Inflammatory macrophage treated with lipopolysaccharide for 4 hours (primary cell): ENCODE measurements at places on chromosomes 6 and 20.
A peak's percentile ranks its signal among the peaks of the same experiment; 100 is the strongest.

DNA sequence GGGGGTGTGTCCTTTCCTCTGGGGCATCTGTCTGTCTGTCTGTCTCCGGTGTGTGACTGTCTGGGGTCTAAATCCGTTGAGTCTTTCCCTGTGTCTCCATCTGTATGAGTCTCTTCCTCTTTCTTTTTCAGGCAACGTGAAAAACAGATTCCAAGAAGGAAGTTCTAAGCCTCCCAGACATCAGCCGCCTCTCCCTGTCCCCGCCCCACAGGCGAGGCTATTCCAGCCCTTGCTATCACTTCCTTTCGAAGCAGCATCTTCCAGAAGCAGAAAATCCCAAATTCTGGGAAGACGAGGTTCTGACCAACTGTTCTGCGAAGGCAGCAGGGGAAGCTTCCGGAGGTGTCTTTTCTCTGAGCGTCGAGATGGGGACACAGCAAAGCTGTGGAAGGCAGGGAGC is 34.0 kb downstream of the PMEPA1 start:
- no peak for DNase-seq

GRCh38 chr20:21514553-21515251 is 838 bp upstream of the NKX2-2 start:
- no peak for DNase-seq

DNA sequence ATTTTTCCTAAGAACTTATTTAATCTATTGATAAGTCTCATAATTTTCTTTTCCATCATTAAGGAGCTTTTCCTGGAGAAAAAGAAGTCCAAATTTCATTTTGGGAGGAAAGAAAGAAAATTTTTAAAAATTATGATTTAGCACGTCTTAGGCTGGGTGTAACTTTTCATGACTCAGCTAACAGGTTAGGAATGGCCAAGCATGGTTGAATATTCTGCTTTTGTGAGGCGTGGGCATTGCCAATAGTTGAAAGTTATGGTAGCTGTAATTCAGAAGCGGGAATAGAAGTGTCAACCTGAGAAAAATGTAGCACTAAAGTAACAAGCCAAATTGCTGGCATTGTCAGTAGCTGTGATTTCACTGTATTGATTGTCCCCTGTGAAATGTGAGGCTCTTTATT is 77.2 kb upstream of the ARID1B start:
- DNase-seq = no peak

DNA sequence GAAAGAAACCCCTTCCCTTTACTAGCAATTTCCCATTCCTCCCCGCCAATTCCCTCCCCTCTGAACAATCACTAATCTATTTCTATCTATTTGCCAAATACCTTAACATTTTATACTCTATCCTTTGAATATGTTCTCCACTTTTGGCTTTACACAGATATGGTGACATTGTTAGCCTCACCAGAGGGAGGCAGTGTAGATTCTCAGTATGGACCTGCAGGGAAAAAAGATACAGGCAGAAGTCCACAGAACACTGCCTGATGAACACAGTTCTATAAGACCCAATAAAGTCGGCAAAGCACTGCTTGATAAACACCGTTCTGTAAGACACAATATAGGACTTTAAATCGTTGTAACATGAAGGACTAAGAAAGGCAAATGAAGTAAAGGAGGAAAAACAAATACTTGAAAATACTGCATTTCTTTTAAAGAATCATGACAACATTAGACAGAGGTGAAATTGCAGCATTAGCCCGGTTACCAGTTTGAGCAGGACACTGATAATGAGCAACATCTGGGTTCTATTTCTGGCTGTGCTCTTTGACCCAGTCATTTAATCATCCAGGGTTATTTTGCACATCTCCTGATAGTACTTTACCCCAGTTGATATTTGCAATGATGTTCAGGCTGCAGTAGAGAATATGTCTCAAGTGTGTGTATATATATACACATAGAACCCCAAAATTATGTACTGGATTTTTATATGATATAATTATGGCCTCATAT is 296.8 kb downstream of the UTRN start:
- peak; percentile 39 for DNase-seq

DNA sequence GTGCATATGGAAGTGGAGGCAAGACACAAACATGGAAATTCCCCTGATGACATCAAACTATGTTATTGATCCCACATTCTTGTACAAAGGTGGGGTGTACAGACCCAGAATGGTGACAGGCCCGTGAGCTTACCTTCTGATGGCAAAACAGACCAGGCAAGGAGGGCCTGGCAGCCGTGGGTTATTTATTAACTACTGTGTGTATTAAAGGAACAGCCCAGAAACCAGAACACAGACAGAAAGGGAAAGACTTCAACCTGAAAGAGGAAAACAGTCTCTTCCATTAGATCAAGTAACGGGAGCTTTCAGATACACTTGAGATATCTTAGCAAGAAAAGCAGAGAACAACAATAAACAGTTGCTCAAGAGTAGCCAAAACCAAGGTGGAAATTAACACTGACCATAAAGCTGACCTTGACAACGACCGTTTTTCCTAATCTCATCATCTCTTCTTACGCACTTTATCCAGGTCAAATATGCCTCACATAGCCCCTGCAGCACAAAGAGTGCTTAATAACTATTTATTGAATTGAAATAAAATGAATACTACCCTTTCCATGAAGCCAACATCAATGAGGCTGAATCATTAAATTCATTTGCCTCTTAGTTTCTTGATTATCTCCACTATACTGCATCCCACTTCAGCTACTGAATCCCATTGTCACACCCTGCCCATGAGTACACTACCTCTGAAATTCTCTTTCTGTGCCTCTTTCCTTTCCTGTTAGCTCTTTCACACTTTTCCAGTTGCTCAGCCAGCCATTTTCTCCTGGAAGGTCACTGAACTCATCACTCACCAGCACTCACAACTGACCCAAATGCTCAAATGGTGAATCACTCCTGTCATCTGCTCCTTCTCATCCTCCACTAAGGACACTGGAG is 67.4 kb downstream of the MOXD1 start:
- no peak for DNase-seq

DNA sequence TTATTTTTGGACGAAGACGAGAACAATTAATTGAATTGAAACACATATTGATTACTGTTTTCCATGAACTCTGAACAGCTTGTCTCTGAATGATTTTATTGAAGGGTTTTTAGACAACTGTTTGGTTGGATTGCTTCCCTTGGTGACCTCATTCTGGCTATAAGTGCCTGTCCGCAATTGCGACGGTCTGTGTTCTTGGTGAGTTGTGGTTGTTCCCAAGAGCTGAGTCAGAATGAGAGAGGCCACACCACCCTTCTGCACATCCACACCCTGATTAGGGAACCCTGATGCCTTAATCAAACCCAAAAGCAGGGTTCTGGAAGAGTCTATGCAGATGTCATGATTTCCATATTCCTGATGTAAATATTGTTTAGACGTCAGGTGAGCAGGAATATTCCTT is 747.0 kb downstream of the PTPRT start:
- DNase-seq = no peak

DNA sequence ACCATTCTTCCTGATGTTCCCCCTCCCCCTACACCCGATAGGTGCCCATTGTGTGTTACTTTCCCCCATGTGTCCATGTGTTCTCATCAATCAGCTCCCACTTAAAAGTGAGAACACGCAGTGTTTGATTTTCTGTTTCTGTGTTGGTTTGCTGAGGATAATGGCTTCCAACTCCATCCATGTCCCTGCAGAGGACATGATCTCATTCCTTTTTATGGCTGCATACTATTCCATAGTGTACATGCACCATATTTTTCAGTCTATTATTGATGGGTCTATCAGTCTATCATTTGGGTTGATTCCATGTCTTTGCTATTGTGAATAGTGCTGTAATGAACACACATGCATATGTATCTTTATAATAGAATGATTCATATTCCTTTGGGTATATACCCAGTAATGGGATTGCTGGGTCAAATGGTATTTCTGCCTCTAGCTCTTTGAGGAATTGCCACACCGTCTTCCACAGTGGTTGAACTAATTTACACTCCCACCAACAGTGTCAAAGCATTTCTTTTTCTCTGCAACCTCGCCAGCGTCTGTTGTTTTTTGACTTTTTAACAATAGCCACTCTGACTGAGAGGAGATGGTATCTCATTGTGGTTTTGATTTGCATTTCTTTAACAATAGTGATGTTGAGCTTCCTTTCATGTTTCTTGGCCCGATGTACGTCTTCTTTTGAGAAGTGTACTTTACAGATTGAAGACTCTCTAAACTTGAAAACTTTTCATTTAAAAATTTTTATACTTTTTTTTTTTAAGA is 41.0 kb upstream of the GCNT2 start:
- no peak for DNase-seq
